ENCODE measurements at places on chromosomes 5 and 9. TPM values are rescaled to one million over a fixed set of nuclear protein-coding genes. Genes with fewer than 3 reads are reported as not detected.

The SPATA31E1 gene
- polyA plus RNA-seq = not detected

The ROR2 gene
- 26.2 TPM for polyA plus RNA-seq

The CDH9 gene
- not detected for polyA plus RNA-seq

DNA sequence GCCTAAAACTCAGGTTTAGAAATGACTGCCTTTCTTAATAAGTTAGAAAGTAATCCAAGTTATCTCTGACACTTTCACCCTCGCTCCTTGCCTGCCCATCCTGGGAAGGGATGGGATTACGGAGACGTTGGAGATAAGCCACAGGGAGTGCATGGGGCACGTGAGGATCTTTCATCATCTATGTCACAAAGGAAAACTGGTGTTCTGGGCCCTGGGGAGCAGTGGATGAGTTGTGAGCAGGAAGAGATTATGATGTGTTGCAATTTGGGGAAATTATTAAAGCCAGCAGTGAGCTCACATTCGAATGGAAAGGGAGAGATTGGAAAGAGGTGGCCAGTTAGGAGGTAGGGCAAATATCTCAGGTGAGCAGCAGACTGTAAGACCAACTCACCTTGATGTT lies 12.8 kb downstream of the AFAP1L1 start:
- no peak for DNase-seq

GRCh38 chr5:80686757-80687156 lies 32.0 kb upstream of the DHFR start:
- peak; percentile 12 for DNase-seq

DNA sequence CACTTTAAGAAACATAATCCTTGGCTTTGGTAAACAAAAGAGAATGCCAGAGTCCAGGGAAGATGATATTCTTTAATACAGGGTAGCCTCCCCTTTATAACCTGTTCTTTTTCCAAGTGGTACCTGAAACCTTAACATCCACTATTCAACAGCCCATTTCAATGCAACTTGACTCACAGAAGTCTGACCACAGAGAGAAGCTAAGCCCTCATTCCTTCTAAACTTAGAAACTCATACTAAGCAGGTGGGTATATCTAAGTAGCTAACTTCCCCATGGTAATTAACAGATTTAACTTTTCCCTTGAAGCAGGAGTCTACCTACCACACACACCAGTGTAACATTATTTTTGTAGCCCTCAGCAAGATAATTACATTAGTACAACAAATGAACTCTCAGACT lies 91.9 kb downstream of the CEMIP2 start:
- DNase-seq = no peak

- no peak for DNase-seq
Measured at GRCh38 chr9:94951324-94952135, 225.0 kb downstream of the AOPEP start.

Data from right lung (tissue), 10 donors.